NCI-H1930 (cell line): ENCODE measurements at places on chromosomes 2 and 18.

- no peak for DNase-seq
Measured at GRCh38 chr18:75041586-75041985, 167.4 kb downstream of the PTGR3 start.

- DNase-seq = no peak
Measured at GRCh38 chr2:63853527-63854310, 12.0 kb downstream of the UGP2 start.

- no peak for DNase-seq
Measured at GRCh38 chr2:44807201-44808025, 134.1 kb upstream of the SIX3 start.

DNA sequence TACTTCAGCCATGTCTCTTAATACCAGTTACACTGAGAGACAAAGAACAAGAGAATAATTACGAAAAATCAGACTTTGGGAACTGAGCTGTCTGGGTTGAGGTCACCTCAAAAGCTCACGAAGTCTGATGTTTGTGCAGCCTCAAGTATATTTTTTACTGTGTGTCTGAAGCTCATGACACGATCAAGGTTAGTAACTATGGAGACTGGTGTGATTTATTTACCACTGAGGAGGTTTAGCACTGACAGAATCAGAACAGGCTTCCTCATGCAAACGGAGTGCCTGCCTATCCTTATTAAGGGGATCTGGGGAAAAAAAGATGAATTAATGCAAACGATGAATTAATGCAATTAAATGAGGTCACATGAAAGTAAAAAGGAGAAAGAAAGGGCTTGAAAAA is 61.1 kb upstream of the RAPH1 start:
- DNase-seq = no peak

GRCh38 chr2:120764991-120765677 is 29.5 kb downstream of the GLI2 start:
- DNase-seq = no peak

DNA sequence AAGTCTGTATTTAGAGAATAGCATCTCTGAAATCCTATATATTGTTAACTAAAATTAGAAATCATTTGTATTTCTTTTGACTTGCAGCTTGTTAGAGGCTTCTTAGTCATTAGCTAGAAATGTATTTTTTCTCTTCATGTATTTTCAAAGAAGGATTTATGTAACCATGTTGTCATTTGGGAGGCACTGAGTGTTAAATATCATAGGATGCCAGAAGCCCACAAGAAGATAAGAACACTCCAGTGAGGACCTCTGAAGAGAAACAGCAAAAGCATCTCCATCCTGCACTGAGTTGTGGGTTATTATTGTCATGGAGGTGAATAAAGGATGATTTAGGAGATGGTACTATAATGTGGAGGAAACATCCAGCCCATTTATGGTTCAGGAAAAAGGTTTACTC is 93.5 kb downstream of the UBE2E3 start:
- DNase-seq = no peak

GRCh38 chr2:10120877-10121574 is 1.5 kb upstream of the RRM2 start:
- no peak for DNase-seq

DNA sequence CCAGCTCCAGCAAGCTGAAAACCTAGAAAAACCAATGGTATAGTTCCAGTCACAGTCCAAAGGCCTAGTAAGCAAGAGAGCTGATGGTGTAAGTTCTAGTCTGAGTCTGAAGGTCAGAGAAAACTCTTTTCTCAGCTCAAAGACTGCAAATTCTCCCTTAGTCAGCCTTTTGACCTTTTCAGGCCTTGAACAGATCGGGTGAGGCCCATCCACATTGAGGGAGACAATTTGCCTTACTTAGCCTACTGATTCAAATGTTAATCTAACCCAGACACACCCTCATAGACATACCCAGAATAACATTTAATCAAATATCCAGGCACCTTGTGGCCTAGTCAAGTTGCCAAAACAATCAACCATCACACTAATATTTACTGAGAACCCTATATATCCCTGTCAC is 110.8 kb upstream of the KCNJ3 start:
- DNase-seq = no peak

- no peak for DNase-seq
Measured at GRCh38 chr18:38047820-38048219, 482.2 kb upstream of the CELF4 start.

GRCh38 chr2:21610304-21610703 is 486.5 kb downstream of the TDRD15 start:
- no peak for DNase-seq

DNA sequence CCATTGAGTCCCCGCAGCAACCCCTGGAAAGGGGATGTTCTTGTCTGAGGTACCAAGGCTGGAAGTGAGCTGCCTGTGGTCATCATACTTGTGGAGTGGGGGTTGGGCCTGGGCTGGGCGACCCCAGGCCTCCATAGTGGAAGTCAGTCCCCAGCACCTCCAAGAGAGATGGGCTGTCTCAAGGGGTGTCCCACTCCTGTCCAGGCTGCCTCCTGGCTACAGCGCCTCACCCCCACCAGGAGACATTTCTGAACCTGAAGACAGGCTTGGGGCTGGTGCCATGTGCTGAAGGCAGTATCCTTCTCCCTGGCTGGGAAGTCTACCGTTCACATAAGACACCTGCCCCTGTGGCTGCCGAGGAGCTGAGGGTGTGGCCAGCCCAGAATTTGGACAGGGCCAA is 28.9 kb downstream of the INHBB start:
- no peak for DNase-seq

- no peak for DNase-seq
Measured at GRCh38 chr2:158644139-158644538, 151.0 kb upstream of the DAPL1 start.

DNA sequence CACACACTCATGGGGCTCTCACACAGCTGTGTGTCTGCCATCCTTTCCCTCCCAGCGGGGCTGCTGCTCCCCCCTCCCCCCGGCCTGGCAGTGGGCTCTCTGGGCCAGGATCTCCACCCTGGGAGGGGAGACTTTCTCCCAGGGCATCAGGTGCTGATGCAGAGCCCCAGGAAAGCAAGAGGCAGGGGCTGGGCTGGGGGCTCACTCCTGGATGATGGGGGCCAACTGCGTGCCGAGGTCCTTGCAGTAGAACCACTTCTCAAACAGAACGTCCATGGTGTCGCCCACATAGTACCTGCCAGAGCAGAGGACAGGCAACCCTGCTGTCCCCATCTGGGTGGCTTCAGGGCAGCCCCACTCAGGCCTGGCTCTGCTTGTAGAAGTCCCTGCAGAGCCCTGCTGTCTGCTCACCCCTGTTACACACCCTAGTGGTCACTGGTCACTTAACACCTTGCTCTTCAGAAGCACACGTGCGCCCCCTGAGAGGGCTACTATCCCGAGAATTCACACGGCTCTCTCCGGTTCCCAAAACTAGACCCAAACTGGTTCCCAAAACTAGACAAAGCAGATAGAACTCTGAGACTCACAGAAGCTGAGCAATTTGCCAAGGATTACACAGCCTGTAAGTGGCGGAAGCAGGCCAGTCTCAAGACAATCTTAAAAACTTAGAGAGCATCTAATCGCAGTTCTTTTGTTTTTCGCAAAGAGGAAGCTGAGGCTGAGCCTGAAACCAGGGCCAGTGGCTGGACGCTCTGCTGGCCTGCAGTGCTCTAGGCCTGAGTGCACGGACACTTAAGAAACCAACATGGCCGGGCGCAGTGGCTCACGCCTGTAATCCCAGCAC is 6.6 kb upstream of the OXER1 start:
- DNase-seq = peak; percentile 29

- DNase-seq = no peak
Measured at GRCh38 chr18:274313-274712, 6.5 kb upstream of the THOC1 start.

DNA sequence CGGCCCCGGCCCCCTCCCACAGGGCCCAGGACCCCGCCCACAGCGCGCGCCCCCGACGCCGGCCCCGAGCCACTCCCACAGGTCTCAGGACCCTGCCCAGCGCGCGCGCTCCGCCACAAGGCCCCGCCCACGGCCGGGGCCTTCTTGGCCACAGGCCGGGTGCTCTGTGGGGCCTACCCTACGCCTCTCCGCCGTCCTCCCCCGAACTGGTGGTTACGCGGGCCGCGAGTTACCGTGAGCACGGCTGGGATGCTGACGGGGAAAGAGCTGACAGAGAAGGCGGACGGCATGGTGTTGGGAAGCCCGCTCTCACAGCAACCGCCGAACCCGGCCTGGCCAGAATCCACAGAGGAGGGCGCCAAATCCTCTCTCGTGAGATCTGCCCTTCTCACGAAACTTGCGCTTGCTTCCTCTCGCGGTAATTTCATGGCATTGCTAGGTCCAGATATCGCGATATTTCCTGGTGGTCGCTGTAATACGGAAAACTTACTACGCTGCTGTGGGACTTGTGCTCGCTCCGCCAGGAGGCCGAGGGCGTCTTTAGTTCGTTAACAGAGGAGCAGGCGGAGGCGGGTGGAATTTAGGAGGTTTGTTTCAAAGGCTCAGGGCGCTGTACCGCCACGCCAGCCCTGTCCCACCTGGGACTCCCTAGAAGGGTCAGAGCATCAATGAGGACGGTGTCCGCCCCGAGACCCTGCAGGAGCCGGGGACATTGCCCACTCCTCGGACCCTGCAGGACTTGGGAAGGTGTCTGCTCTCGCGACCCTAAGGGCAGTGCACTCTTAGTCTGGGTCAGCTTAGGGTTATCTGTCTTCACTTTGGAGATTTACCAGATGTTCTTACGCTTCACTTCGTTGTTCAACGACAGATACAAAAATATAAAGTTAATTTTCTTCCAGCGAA is at the start of gene TMEM18:
Gene TMEM18 (minus strand): TSS at position 351 of the 903 bp plus-strand sequence. CDS start 61 bp downstream, at position 290.
- DNase-seq = peak; percentile 96

GRCh38 chr2:68969736-68970490 is 4.5 kb upstream of the GKN1 start:
- DNase-seq = no peak

DNA sequence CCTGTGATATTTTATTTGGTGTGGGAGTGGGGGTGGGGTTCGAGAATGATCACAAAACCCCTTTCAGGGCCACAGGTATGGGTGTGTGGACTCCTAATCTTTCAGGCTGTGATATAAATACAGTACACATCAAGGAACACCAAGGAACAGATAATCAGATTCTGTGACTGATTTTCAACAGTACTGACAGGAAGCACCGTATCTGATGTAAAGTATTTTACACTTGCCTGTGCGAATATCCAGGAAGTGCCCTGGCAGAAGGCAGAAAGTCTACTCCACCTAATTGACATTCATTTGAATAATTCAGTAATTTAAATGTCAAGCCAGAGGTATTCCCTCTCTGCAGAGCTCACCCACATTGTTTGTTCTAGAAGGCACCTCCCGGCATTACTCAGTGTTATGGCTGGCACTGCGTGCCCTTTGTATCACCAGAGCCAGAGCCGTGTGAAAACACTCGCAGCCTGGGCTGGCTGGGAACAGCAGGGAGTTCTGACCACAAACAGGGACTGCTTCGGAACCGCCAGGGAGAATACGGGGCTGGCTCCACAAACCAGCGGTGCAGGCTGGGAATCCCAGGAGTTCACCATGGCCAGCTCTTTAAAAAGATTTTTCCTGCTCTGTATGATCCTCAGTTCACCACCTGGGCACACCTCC is 91.8 kb downstream of the ACVR1 start:
- no peak for DNase-seq
